ENCODE measurements at places on chromosomes 12 and 14. TPM values are rescaled to one million over a fixed set of nuclear protein-coding genes. Genes with fewer than 3 reads are reported as not detected.
A peak's percentile ranks its signal among the peaks of the same experiment; 100 is the strongest.

- no peak for DNase-seq
Measured at GRCh38 chr14:68043752-68044151, 224.2 kb downstream of the RAD51B start.

- peak; percentile 57 for DNase-seq
Measured at GRCh38 chr14:106844608-106845285, 1318.4 kb downstream of the TMEM121 start.

GRCh38 chr14:61322011-61322798 is 826 bp downstream of the PRKCH start:
- DNase-seq, result no peak

Gene KRT77
- not detected for total RNA-seq

DNA sequence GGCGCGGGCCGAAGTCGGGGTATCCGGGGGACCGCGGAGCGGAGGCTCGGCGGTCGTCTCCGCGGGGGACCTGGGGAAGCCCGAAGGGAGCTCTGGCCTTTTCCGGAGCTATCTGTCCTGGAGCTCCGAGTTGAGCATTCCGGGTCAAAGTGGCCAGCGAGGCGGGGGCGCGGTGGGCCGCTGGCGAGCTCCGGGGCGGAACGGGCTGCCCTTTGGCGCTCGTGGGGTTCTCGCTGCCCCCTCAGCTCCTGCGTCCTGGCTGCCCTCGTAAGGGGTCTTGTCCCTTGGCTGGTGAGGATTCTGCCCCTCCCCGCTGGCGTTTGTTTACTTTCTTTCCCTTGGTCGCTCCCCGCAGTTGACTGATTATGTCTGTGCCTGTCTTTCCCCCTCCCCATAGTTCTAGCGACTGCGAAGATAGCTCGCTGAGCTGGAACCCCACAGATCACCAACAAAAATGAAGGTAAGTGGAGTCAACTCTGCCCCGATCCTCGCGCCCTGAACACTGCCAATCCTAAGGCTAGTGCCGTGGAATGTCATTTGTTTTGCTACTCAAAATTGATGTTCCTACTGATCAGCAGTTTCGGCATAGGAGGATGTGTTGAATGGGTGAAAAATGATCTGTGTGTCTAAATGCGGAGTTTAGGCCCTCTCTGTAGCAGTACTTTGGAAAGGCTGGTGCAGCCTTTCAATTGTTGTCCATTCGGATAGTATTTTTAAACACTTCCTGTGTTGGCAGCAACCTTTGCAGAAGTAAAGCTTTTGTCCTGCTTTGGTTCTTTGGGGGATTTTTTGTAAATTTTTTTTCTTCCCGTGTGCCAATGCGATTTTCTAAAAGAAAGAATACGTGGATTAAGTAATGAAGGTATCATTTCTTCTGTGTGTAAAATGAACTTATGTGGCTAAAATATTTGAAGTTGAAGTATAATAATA is 1.3 kb downstream of the ARID4A start:
- DNase-seq, result peak; percentile 19

Data from activated CD4-positive, alpha-beta memory T cell treated with anti-CD3 and anti-CD28 coated beads, Interleukin-2, amount 10 ng/mL, durations not matched to agents 7 days and 5 days (primary cell).